ENCODE measurements at places on chromosomes 12 and 14. TPM values are rescaled to one million over a fixed set of nuclear protein-coding genes. Genes with fewer than 3 reads are reported as not detected.

- peak; percentile 19 for DNase-seq
Observed at GRCh38 chr12:112107306-112108201, 1.0 kb downstream of the NAA25 start.

The HOXC4 gene
- total RNA-seq: 0.57 TPM

The RNASE3 gene
- not detected for total RNA-seq

GRCh38 chr14:60933920-60934655, 46.8 kb downstream of the TRMT5 start:
- DNase-seq: no peak

The KRT79 gene
- total RNA-seq: not detected

Measured in Calu3 (cell line).